G401 (cell line): ENCODE measurements at places on chromosomes 1 and 21.

GRCh38 chr1:206582971-206583706 lies 29.1 kb downstream of the EIF2D start:
- DNase-seq, result no peak

GRCh38 chr1:247429496-247429895 lies 13.5 kb downstream of the NLRP3 start:
- DNase-seq, result peak; percentile 18

GRCh38 chr1:46900401-46900800 lies 40.9 kb downstream of the CYP4A11 start:
- no peak for DNase-seq

GRCh38 chr1:218739426-218739825 lies 394.3 kb downstream of the TGFB2 start:
- DNase-seq, result no peak

- no peak for DNase-seq
Observed at GRCh38 chr1:203550846-203551245, 56.9 kb downstream of the OPTC start.

- DNase-seq, result no peak
Observed at GRCh38 chr1:201681375-201681774, 142.4 kb downstream of the NAV1 start.

- DNase-seq, result no peak
Observed at GRCh38 chr1:43545695-43546387, 15.2 kb downstream of the PTPRF start.

DNA sequence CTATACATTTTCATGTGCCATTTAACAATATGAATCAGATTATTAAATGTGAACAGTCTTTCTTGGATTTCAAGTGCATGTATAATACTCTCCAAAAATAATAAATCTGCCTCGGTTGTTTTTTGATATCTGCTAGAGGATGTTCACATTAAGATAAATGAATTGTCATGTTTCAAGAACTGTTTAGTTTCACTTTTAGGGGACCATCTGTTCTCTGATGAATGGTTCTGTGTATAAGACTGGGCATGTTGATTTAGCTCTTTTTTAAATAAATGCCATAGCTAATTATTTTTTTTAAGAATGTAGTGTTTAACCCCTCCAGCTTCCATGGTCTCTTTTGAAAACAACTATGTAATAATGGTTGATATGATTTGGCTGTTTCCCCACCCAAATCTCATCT lies 1245.1 kb upstream of the ADGRL4 start:
- DNase-seq, result no peak

GRCh38 chr1:155202731-155203515 lies 4.8 kb downstream of the THBS3 start:
- no peak for DNase-seq

DNA sequence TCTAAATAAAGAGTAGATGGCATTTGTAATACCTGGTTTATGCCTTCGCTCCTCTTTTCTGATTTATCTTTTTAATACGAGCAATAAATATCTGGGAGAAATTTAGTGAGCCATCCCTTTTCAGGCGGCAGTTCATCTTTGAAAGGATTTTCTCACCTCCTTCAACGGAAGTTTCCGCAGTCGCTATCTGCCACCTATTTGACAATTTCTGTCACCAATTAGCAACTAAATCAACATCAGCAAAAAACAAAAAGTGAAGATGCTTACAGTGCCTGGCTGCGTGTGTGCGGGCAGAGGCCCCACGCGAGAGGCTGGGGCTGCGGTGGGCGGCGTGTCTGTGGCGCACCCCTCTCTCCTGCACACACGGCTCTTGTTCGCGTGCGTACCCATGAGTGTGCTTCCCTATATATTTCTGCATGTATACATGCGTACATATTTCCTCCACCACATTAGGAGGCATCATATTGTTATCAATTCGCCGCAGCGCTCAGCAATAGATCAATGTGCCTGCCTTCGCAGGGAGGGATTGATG lies 117.3 kb upstream of the BARHL2 start:
- no peak for DNase-seq

- no peak for DNase-seq
Observed at GRCh38 chr1:172484252-172484651, 40.4 kb upstream of the PIGC start.

- no peak for DNase-seq
Observed at GRCh38 chr21:37076087-37076850, 3.2 kb downstream of the TTC3 start.

DNA sequence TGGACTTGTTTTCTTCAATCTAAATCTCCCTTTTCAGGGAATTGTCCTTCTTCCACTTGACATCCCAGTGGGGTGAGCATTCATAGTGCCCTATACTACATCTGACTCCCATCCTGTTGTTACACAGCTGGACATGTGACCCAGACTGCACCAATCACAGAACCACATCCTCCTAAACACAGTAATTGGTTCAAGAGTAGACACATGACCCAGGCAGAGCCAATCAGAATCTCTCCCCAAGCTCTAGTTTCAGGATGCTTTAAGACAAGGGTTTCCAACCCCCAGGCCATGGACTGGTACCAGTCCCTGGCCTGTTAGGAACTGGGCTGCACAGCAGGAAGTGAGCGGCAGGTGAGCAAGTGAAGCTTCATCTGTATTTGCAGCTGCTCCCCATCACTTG lies 5.6 kb upstream of the DDOST start:
- DNase-seq, result no peak

DNA sequence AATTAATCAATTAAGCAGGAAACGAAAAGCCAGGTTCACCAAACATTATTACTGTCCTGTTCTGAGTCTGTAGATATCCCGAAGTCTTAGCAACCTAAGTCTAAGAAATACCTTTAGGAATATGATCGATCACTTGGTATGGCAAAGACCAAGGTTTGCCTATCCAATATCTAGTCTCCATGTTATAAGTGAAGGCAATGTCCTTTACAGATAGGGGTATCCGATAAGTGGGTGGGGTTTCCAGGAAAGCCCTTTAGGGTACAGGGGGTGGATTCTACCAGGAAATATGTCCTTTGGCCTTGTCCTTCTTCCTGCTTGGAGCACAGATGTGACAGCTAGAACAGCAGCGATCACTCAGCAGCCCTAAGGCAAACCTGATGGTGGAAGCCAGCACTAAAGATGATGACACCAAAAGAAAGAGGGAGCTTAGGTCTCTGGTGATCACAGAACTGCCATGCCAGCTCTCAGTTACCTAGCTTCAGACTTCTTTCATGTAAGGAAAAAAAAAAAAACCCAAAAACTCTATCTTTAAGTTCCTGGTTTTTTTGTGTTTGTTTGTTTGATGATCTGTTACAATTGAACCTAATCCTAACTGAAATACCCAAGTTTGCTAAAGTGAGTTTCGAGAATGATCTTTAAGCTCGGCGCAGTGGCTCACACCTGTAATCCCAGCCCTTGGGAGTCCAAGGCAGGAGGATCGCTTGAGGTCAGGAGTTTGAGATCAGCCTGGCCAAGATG lies 40.8 kb downstream of the DSTYK start:
- no peak for DNase-seq

- no peak for DNase-seq
Observed at GRCh38 chr1:58367217-58367616, 179.3 kb downstream of the OMA1 start.

DNA sequence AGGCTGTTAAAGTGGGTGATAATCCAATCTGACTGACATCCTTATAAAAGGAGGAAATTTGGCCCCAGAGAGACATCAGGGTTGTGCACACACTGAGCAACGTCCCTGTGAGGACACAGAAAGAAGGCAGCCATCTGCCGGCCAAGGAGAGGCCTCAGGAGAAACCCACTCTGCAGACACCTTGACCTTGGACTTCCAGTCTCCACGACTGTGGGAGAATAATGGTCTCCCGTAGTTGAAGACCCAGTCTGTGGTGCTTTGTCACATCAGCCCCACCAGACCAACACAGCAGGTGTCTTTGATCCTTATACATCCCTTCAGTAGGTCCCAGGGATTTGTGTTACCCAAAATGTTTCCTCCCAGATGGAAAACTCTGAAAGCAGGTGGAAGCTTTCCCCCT lies 4.2 kb upstream of the DNAJC28 start:
- DNase-seq, result no peak

- DNase-seq, result no peak
Observed at GRCh38 chr1:62208970-62209369, 14.3 kb downstream of the L1TD1 start.

- DNase-seq, result no peak
Observed at GRCh38 chr1:177897281-177897997, 72.4 kb downstream of the SEC16B start.

- no peak for DNase-seq
Observed at GRCh38 chr1:29686012-29686930, 449.9 kb downstream of the PTPRU start.

DNA sequence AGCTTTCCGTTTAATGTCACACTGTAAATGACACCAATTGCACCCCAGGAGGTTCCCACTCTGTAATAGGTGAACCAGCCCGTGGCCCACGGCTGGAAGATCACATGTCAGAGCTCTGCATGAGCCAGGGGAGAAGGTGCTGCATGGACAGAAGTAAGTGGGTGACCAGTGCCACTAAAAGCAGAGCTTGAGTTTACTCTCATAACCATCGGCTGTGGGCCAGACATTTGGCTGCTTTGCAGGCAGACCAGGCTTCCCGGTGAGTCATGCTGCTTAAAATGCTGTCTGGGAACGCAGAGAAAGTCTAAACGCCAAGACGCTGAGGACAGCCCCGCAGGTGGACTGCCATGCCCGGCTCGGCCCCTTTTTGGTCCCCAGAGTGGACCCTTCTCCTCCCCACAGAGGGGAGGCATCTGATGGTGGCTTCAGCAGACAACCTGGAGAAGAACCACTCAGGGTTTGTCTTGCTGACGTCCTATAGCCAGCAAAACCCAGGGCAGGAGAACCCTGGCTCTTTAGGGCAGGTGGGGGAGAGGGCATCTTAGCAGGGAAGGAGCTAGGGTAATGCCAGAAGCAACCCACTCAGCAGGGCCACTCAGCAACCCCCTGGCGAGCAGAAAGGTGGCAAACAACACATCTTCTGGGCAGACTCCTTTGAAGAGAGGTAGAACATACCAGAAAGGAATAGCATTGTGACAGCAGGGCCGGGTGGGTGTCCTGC lies 7.3 kb downstream of the KIAA2013 start:
- DNase-seq, result peak; percentile 63

DNA sequence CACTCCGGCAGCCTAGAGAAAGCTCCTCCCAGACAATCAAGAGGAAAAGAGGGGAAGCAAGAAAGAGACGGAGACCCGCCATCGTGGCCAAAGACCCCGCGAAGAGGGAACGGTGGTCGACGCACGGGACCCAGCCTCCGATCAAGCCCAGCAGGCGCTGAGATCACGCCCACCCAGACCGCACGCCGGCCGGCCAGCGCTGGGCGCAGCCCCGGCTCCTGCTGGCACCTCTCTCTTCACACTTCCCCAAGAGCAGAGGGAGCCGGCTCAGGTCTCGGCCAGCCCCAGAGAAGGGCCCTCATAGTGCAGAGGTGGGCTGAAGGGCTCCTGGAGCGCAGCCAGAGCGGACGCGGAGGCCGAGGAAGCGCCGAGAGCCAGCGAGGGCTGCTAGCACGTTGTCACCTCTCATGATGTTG lies 918.4 kb upstream of the ADAMTS5 start:
- DNase-seq, result no peak

DNA sequence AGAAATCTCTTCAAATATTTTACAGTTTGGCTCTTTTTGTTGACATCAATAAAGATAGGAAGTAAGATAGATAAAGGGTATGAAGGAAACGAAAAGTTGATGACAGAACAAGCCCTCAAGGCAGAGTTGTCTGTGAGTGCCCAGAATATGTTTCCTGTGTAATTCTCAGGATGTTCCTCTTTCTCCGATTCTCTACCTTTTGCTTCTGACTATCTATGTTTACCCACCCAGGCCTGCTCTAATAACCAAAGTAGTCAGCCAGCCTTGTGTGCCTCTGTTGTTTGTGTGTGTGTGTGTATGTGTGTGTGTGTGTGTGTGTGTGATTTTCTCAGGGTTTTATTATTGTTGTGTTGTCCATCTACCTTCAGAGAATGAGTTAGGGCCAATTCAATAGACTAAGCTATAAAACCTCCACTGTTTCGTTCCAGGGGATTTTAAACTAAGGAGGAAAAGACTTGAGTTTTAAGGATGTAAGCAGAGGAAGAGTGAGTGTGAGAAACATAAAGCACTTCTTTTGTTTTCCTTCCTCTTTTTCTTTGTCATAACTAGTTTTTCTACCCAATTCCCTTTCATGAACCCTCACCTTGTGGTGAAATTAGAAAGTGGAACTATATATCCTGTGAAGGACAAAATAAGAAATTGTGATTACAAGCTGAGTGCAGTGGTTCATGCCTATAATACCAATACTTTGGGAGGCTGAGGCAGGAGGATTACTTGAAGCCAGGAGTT lies 627.4 kb upstream of the NR5A2 start:
- DNase-seq, result no peak

DNA sequence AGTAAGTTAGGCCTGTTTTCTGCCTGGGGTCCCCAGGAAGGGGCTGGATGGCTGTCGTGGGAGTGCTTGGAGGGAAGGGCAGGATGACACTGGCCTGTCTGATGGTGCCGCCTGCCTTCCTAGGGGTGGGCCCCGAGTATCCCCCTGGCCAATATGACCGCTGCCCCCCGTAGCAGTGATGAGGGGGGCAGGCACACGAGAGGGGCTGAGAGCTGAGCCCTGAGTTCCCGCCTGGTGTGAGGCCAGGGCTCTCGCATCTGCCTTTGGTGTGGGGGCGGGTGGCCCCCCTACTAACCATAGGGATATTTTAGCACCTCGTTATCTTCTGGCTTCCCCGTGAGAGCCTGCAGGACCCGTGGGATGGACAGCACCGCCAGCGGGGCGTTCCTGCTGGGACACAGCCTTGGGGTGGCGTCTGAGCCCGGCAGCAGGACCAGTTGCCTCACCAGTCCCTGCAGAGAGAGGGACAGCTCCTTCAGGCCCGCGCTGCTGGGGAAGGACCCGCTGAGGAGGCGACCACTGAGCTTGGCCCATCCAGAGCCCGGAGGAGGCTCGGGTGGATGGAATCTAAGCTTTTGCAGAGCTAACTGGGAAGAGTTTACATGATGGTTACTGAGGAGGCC lies 10.4 kb downstream of the KRTAP10-1 start:
- DNase-seq, result no peak

DNA sequence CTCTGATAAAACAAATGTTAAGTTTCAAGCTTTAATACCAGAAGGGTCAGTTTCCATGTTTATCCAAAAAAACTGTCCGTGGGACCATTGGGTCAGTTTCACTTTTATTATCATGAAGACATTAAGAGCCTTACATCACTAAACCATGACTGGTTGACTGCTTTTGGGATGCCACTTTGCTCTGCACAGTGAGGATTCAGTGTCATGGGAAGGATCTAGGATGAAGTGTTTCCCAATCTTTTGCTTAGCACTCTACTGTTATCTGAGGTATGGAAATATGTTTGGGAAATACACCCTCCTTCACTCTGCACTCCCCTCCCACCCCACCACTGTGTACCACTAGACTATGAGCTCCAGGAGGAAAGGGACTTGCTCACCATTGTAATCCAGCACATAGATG lies 16.3 kb downstream of the RPS6KC1 start:
- DNase-seq, result no peak
